ENCODE measurements at places on chromosomes 2 and 18.

GRCh38 chr2:18626958-18627650 lies 37.7 kb upstream of the NT5C1B start:
- no peak for DNase-seq

DNA sequence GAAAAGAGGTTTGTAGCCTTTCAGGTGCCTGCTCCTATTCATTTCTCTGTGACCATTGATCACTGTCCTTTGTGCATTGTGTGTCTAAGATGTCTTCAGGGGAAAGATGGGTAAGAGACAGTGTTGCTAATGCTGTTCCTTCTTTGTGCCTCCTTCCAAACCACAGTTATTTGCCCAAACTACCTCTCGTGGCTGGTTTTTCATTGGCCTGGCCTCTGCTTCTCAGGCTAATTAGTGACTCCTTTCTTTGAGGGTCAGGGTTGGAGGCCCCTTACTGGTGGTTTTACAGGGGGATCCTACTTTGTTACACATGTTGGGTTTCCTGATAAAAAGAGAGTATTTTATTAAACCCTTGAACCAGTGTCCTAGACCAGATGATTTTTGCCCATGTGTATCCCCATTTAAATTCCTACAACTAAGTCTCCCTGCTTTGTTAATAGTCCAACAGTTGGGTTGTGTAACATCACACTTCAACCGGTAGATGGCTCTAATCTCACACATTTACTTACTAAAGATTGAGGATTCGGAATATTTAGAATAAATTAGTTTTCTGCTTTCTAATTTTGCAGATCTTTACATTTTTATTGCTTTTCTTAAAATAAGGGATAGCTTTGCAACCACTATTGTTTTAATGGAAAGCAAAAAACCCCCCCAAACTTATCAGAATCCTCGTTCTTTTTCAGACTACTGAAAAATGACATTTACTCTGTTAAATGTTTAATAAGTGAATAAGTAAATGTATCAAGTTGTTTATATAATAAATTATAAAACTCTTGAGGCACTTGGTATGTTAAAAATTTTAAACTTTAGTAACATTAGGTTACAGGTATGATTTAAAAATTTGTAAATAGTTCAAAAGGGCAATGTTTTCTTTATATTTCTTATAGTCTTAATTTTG lies 2.4 kb downstream of the MARS2 start:
- DNase-seq = no peak

DNA sequence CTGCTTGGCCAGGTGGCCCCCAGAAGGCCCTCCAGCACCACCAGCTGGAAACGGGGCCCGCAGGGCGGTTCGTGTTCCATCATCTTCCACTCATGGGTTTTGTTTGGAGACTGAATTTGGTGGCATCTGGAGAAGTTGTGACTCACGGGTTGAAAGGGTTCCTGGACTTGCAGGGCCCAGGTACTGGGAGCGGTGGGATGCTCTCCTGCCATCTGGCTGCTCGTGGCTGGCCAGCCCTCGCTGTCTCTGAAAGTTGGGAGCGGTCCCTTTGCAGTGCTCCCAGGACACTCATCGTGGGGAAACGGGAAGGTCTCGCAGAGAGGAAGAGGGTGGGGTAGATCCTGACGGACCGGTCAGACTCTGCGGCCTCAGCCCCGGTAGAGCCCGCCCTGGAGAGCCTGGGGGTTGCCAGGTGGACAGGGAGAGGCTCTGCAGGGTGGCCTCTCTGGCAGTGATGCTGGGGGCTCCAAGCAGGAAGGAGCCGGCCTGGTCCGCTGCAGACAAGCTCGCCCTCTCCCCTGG lies 47.5 kb downstream of the TWIST2 start:
- DNase-seq = no peak

DNA sequence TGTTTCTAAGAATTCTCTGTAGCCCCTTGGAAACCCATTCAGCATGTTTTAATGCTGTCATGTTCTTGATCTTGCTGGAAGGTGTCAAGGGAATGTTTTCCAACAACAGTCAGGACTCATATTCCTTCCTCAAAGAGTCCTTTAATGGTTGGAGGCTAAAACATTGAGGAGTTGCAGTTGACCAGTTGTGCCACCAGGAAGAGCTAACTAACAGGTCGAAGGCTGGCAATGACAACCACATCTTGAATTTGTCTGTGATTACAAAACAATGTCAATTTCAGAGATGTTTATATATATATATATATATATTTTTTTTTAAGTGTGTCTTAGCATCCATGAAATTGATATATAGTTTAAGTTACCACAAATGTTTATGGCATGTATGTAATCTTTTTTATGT lies 151.5 kb downstream of the INO80D start:
- no peak for DNase-seq

DNA sequence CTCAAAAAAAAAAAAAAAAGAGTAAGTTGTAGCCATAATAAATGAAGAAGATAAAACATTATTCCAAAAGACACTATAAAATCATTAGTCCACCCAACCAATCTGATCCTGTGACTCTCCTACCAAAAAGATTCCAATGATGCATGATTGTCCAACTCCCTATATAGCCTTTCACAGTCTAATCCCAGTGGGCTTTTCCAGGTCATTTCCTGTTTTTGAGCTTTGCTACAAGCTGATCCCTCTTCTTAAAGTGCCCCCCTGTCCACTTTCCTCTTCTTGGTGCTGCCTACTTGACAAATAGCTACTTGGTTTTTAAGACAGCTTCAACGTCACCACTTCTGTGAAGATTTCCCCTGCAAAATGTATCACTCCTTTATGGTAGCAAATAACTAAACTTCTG lies 88.4 kb downstream of the SEMA4F start:
- DNase-seq = no peak
